NCI-H187 (cell line): ENCODE measurements at places on chromosomes 1 and 21.
A peak's percentile ranks its signal among the peaks of the same experiment; 100 is the strongest.

DNA sequence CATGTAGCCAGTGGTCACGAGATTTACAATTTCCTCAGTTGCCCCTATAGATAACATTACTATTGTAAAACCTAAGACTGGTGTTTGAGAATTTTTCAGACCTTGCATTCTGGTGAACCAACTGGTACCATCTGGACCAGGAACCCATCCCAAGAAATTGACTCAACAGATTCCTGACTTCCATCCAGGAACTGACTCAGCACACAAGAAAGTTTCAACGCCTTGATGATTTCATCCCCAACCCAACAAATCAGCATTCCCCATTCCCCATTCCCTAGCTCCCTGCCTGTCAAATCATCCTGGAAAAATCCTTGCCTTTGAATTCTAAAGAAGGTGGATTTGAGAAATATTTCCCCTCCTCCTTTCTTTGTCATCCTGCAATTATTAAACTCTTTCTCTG, 529.8 kb upstream of the PRMT6 start:
- DNase-seq: no peak

DNA sequence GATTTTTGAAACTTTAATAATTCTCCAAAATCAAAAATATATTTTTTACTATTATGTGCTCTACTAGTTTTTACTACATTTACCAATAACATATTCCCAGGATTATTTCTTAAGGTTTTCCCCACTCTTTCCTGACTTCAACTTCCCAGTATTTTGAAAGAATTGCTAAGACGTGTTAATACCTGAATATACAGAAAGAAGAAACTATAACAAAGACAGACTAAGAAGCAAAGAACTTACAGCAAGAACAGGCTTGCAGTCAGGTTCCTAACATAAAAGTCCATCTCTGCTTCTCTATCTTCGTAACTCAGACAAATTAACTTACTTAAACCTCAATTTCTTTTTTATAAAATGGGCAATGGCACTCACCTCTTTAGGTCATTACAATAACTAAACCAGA, 63.2 kb downstream of the SRSF11 start:
- no peak for DNase-seq

DNA sequence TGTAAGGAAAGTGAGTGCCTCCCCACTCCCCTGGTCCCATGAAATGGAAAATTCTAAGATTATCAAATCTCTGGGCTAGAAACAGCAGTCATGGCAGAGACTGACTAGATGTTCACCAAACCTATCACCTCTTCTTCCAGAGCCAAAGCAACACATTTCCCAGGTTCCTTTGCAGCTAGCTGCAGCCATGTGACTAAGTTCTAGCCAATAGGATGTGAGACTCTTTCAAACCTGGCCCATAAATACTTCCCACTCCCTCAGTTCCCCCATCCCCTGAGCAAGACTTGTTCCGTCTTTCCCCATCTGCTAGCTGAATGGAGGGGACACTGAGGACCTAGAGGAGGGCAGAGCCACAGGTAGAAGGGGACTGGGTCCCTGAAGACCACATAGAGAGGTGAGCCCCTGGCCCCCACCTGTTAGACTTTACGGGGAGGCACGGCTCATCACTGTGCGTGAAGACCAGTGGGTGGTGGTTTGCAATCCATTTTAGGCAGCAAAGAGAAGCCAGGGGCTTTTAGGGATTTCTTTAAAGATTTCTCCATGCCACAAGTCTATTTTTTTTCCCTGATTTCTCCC, 17.2 kb downstream of the FAM43B start:
- DNase-seq: no peak

DNA sequence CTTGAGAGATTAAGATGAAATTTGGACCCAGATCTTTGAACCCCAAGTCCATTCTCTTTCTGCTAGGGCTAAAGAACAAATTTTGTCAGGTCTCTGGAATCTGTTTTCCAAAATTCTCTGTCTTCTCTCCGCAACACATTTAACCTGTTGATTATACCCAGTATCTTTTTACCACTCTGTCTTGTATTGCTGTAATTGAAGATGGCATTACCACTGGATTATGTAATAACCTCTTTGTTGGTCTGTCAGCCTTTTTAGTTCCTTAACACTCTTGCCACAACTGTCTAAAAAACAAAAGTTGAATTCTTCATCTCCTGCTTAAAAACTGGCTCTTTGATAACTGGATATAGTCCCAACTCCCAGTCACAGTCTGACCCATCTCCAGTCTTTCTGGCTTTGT, 3.0 kb downstream of the SRP9 start:
- no peak for DNase-seq

DNA sequence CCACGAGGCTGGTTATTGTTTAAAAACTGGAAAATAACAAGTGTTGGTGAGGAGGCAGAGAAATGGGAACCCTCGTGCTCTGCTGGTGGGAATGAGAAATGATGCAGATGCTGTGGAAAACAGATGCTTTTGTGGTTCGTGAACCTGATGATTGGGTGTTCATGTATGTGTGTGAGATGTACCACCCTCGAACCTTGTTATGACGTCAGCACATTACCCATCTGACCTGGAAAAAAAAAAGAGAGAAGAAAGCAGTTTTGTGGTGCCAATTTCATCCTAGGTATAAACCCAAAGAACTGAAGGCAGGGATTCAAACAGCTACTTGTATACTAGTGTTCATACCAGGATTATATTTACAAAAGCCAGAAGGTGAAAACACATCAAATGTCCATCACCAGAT, 6.4 kb upstream of the CFAP107 start:
- no peak for DNase-seq

GRCh38 chr1:87706203-87706602, 377.5 kb downstream of the LMO4 start:
- DNase-seq: no peak

- DNase-seq: no peak
Observed at GRCh38 chr1:209335178-209335577, 248.3 kb upstream of the CAMK1G start.

DNA sequence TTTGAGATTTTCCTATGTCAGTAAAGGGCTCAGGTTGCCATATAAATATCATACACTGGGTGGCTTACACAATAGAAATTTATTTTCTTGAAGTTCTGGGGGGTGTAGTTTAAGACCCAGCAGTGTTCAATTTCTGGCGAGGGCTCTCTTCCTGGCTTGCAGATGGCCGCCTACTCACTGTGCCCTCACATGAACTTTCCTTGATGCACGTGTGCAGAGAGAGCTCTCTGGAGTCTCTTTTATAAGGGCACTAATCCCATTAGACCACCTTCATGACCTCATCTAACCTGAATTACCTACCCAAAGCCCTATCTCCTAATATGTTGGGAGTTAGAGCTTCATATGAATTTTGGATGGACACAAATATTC, 21.1 kb downstream of the TMEM51 start:
- DNase-seq: no peak

GRCh38 chr1:4665456-4665855, 11.0 kb downstream of the AJAP1 start:
- DNase-seq: no peak

DNA sequence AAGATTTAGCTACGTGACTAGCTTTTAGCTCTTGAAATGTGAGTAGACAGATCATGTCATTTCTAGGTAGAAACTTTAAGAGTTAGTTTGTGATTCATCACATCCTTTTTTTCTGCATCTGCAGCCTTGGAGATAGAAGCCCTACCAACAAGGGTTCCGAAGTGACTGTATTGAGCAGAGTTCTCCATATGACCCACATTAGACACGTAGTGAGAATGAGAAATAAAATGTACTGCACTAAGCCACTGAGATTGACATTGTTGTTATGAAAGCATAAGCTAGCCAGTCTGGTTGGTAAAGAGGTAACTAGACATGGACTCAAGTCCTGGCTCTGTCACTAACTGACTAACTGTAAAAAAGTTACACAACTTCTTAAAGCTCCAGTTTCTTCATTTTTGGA, 296.1 kb downstream of the PDE4B start:
- no peak for DNase-seq

GRCh38 chr1:195591917-195592672, 1016.1 kb downstream of the KCNT2 start:
- DNase-seq: no peak

DNA sequence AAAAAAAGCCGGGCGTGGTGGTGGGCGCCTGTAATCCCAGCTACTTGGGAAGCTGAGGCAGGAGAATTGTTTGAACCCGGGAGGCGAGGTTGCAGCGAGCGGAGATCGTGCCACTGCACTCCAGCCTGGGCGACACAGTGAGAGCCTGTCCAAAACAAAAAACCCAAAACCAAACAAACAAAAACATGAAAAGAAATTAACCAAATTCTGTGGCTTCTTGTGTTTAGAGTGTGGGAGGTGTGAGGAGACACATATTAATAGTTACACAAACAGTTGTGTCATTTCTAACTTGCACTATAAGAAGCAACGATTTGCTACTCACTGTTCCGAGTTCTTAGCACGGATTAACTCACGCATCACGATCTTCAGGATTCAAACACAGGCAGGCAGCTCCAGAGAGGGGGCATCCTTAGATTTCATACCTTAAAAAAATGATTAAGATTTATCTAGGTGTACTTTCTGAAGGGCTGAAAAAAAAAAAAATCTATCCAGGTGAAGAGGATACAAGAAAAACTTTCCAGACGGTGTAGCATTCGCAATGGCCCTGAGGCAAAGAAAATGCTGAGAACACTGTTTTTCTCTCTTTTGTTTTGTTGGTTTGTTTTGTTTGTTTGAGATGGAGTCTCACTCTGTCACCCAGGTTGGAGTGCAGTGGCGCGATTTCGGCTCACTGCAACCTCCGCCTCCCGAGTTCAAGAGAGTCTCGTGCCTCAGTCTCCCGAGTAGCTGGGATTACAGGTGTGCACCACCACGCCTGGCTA, 713 bp upstream of the HMGCL start:
- DNase-seq: no peak

GRCh38 chr1:233094691-233095090, 144.3 kb downstream of the NTPCR start:
- DNase-seq: no peak

DNA sequence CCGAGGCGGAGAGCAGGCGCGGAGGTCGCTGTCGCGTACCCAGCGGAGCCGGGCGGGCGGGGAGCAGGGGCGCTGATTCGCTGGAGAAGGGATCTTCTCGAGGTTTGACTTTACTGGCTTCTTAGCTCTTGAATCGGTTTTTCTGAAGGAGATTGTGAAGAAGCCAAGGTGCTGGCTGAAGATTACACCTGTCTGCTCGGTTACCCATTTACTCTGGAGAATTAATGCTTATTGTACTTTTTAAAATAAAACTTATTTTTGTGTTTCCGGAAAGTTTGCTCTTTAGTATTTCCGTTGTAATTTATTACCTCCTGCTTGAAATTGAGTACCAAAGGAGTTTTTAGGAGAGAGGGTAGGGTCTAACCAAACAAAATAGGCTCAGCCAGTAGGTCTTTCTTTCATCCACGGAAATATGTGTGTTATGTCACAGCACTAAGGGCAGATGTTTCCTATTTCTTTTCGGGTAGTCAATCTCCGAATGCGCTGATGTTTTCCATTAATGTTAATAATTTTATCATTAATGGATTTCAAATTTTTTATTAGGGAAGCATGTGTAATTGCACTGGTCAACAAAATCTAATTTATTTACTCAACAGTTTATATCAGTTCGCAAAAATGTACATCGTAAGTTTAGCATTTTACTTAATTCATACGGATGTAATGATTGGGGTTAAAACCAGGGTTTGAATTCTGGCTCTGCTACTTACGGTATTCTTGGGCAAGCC, 510 bp upstream of the GNG5 start:
- no peak for DNase-seq

DNA sequence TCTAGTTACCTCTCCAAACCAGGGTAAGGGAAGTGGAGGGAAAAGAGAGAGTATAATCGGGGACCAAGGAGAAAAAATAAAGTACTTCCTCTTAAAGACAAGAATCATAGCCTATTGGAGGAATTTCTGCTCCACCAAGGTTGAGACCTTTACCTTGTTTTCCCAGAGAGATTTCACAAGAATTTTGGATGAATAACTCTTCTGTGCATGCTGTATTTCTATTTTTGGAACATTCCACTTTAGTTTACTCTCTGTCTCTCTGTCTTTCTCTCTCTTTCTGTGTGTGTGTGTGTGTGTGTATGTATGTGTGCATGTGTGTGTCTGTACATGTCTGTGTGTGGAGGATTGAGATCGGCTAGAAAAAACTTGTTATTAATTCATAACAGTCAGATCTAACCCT, 318.4 kb upstream of the RGS18 start:
- DNase-seq: no peak

DNA sequence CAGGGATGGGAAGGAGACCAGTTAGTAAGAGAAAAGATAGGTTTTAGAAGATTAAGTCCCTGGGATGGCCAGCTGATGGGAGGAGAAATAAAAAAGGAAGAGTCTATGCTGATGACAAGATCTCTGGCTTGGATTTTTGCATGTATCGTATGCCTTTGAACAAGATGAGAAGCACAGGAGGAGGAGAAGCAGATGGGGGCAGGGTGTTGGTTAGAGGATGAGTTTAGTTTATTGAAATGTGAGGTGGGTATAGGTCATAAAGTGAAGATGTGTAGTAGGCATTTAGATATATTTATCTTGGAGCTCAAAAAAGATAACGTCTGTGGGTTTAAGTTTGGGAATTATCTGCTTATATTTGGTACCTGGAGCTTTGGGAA, 1.4 kb downstream of the TIPRL start:
- DNase-seq: no peak

DNA sequence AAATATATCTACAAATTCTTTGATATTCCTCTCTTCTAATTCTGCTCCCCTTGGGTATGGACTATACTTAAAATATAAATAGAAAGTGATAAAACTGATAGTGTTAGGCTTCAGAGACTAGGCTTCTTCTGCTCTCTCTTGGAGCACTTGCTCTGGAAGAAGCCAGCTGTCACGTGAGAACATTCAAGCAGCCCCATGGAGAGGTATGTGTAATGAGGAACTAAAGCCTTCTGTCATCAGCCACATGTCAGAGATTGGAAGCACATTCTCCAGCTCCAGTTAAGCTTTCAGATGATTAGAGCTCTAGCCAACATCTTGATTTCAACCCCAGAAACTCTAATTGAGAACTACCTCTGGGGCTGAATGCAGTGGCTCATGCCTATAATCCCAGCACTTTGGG, 34.3 kb downstream of the XKR8 start:
- DNase-seq: no peak

DNA sequence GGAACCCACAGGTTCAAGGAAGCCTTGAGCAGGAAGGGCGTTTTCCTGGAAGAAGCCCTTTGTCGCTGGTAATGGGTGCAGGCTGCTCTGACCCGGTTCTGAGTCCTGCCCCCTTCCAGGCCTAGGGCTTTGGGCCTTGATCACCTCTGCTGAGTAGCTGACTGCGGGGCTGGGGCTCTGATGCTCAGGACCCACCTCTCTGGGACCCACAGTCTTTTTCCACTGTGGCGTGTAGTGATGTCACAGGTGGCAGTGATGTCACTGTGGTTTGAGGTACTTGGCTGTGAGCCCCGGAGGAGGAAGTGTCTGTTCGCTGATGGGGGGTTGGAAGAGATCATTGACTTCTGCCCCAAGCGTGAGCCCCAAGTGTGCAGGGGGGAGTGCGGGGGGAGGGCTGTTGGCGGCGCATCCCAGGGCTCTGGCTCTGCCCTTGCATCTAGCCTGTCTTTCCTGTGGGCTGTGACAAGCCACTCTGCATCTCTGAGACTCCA, 6.9 kb downstream of the TNFRSF1B start:
- no peak for DNase-seq

- no peak for DNase-seq
Observed at GRCh38 chr1:222464841-222465210, 83.1 kb downstream of the HHIPL2 start.

GRCh38 chr1:149849947-149850360, 49.4 kb upstream of the BOLA1 start:
- DNase-seq: peak; percentile 53
